ENCODE measurements at places on chromosomes 3 and 15.

DNA sequence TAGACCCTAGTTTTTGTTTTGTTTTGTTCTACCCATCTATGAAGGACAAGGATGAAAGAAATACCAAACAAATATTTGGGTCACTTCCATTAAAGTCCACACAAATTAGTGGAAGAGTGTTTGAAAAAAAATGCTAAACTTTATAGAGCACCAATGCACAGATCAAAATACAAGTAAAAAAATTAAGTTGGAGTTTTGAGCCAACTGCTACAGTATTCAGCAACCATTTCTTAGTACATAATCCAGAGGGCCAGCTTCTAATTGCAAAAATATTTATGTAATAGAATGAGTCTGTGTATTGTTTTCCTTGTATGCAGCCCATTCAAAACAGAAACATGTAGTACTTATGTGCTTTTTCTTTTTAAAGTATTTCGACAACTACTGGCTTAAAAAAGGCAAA, 121.1 kb downstream of the CBLB start:
- DNase-seq: no peak

DNA sequence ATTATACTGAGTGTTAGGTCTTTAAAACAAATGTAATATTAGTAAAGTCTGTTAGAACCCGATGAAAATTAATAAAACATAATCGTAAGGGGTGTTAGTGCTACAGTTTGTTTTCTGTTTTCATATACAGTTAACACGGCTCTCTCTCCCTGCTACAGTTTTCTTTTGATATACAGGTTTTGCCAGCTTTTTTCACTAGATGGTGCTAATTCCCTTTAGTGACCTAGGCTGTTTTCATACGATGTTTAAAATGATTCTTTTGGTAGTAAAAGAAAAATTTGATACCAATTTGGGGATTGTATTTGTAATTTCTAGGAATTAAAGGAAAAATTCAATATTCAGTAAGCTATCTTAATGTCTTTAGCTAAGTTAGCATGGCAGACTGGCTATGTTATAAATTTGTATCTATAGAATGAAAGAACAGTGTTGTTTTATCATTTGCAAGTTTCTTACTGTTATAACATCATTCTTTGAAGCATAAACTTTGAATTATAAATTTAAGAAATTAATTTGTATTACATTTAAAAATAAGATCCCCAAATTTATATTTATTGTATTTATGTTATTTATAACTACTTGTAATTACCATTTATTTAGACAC, 11.5 kb downstream of the APH1B start:
- DNase-seq: peak; percentile 78

GRCh38 chr3:129584631-129585030, 21.8 kb downstream of the PLXND1 start:
- no peak for DNase-seq

- DNase-seq: peak; percentile 57
These were observed 28.1 kb downstream of the CPNE4 start for GRCh38 chr3:132006605-132007204.

DNA sequence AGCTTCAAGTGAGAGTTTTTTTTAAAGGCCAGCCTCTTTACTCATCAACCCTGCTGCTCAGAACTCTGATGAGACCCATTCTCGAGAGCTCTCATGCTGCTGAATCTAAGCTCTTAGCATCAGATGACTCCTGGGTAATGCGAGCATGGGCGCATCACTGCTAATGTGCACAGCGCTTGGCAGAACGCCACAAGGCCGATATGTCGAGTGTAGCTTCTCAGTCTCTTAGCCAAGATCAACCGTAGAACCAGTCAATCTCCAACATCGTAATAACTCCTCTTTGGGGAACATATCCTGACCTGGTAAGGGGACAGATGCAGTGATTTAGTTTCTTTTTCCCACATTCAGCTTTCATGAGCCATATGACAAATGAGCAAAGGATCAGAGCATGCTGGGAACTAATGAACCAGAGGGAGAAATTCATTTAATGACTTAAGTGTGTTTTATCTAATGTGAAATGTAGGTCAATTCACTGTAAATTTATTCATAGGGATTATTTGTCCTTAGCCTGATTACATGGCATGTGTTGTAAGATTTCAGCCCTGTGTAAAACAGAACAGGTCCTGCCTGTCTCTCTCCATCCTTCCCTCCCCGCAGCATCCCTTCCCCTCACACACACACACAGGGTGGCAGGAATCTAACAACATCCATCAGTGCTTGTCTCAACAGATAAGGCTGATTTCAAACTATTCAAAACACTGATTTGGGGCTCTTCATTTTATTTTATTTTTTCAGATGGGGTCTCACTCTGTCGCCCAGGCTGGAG, 195.4 kb upstream of the C2CD4B start:
- DNase-seq: no peak
